ENCODE measurements at places on chromosomes 2 and 18.

DNA sequence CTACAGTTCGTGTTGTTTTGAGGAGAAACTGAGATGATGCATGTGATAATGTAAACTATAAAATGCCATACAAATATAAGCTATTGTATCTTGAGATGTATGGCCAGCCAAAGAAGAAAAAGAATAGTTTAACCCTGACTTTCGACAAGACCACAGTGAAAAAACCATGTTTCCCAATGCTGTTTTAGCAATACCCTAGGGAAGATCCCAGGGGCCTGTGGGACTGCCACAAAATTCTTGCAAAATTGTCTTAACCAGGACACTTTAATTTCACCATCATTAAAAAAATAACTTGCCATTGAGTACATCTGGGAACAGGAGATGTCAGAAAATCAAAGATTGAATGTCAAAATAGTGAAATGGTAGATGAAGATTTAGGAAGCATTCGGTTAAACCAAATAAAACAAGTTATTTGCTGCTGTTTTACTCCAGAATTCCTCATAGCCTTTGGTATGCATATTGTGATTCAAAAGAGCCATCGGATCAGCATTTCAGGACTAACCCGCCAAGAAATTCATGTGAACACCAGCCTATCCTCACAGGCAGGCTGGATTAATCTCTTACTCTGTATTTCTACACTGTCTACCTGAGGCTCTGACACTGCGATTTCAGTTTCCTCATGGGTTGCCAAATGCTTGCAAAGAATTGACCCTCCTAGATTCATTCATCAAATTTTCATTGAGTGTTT, 49.0 kb upstream of the SP3 start:
- DNase-seq, result no peak

DNA sequence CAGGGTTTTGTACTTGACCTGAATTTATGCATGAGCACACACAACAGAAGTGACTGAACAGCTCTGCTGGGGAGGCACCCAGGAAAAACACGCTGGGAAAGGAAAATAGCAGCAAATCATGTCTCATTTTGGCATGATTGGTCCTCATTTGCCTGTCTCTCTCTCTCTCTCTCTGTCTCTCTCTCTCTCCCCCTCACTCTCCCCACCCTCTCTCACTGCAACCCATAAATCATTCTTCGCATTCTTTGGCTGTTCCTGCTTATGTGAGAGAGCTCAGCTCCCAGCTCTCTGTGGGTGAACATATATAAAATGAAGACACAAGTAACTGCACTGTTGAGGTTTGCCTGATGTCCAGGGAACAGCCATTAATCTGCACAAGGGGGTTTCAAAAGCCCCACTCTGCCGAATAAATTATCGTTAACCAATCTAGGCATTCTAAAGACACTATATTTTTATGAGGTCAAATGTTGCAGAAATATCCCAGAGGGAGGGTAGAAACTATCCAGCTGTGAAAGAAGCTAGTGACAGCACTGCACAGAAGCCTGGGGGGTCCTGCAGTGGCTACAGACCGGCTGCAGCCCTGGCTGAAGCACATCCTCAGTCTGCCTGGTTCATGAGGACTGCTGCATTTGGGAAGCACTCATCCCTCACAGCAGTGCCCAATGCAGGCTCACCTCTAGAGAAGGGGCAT, 260.3 kb downstream of the AFF3 start:
- DNase-seq, result no peak

GRCh38 chr2:1373830-1374229, 39.4 kb upstream of the TPO start:
- no peak for DNase-seq

DNA sequence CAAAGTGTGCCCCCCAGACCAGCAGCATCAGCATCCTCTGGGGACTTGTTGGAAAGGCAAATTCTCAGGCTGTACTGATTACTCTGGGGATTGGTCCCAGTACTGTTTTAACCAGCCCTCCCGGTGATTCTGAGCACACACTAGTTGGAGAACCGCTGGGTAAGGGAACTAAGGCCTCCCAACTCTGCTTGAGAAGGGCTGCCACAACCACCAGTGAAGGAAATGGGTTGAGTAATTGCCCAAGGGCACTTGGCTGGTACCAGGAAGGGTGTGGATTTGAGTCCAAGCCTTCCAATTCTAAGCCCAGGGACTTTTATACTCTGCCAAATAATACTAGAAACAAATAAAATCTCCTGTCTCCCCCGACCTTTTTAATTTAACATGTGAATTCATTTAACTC, 219.9 kb downstream of the SETBP1 start:
- DNase-seq, result no peak

DNA sequence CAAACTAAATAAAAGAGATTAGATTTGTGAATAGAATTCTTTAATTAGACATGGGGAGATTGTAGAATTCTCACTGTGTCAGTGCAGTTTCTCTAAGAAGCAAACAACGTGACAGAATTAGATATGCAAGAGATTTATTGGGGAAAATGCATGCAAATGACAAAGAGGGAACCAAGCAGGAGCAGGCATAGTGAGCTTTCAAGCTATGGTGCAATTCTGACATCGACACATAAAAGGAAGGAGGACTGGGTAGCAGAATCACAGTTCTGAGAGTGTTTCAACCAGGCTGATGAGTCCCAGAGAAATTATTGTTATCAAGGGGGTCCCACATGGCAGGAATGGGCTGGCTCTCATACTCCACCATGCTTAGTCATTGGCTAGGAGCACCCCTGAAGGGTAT, 338.4 kb downstream of the FIGN start:
- DNase-seq, result no peak

GRCh38 chr2:171670655-171671054, 16.6 kb upstream of the DYNC1I2 start:
- DNase-seq, result no peak

Data from activated CD8-positive, alpha-beta memory T cell treated with anti-CD3 and anti-CD28 coated beads, Interleukin-2, amount 10 ng/mL, durations not matched to agents 7 days and 5 days (primary cell).